ENCODE measurements at places on chromosomes 5 and 9. TPM values are rescaled to one million over a fixed set of nuclear protein-coding genes. Genes with fewer than 3 reads are reported as not detected.

SURF4 gene
- total RNA-seq: 202 TPM

KIAA0825 gene
- 0.50 TPM for total RNA-seq

CDC20B gene
- total RNA-seq: 0.09 TPM

LCN1 gene
- not detected for total RNA-seq

NUP214 gene
- total RNA-seq: 22.8 TPM

BTNL3 gene
- total RNA-seq: not detected

PAXX gene
- 76.8 TPM for total RNA-seq
